ENCODE measurements at places on chromosomes 5 and 9.

DNA sequence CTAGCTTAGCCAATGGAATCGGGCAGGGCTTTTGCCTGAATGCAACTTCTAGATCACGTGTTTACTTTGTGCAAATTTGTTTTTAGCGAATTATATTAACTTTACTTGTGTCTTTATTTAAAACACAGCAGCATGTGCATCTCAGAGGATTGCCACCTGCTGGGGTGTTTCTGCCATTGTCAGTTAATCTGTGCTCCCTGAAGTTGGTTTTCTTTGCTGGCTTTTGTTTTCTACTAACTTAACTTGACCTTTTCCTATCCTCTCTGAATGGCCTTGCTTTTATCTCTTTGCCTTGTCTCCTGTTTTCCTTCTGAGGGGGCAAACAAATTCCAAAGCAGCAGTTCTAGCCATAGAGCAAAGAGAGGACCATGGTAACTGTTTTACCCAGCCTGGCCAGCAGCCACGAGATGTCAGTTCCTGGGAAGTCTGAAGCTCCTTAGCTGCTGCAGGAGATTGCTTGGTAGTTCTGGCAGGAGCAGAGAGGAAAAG lies 67.6 kb downstream of the ARHGEF28 start:
- peak; percentile 18 for DNase-seq

GRCh38 chr9:136412962-136413361 lies 2.5 kb downstream of the PMPCA start:
- DNase-seq = no peak

- no peak for DNase-seq
Measured at GRCh38 chr5:32842813-32843530, 131.9 kb downstream of the NPR3 start.

DNA sequence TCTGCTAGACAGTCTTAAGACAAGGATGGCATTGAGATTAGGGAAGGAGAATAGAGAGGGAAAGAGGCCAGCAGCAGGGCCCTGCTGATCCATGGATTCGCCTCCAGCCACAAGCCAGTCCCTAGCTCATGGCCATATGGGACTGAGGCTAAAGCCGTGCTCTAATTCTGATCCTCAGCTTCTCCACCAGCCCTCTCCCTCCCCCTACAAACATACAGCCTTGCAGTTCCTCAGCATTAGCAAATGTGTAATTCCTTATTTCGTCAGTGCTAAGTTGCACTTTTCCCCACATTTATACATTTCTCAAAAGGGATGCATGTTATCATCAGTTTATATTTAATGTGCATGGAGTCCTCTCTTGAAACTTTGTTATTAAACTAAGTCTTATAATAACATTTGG lies 34.8 kb downstream of the ZNF462 start:
- no peak for DNase-seq

DNA sequence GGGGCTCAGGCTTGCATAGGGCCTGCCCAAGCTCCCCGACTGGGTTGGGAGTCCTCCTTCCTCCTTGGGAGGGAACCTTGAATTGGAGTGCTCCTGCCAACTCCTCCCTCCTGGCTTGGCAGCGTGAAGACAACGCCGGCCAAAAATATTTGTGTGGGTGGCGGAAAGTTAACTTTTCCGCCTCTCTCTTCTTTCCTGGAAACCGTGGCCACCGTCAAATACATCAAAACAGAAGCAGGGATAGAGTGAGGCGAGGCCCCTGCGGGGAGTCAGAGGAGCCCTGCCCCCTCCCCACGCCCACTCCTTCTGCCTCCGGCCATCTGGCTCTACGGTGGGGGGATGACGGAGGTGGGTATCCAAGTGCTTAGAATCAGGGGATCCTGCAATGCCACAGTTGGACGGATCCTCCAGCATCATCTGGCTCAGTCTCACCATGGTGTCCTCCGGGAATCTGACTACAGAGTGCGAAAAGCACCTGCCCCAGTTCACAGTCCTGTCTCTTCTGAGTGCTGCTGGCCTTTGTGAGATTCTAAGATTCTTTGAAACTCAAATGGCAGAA lies 25.2 kb upstream of the SYNPO start:
- DNase-seq = peak; percentile 83

DNA sequence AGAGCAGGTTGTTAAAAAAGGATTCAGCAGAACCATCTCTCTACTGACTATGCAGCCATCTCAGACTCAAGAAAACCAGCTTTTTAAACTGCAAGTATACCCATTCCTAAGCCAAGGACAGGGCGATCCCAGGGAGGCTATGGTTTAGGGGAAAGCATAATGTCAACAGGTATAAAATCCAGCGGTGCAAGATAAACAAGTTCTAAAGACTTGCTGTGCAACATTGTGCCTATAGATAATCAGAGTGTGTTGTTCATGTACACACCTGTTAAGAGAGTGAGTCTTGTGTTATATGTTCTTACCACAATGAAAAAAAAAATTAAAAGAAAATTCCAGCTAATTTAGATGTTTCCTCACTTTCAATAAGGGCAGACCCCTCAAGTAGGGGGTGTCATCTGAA lies 63.6 kb upstream of the DIRAS2 start:
- DNase-seq = no peak

- no peak for DNase-seq
Measured at GRCh38 chr5:139711067-139711905, 63.1 kb downstream of the CXXC5 start.

- DNase-seq = no peak
Measured at GRCh38 chr5:17817990-17818389, 183.7 kb downstream of the TAF11L14 start.

GRCh38 chr9:120900824-120901223 lies 23.8 kb upstream of the PHF19 start:
- no peak for DNase-seq

- DNase-seq = peak; percentile 42
Measured at GRCh38 chr5:39650008-39650762, 225.4 kb upstream of the DAB2 start.

- DNase-seq = no peak
Measured at GRCh38 chr5:136560126-136560525, 194.8 kb upstream of the TRPC7 start.

GRCh38 chr5:159359408-159359807 lies 29.1 kb upstream of the IL12B start:
- DNase-seq = no peak

DNA sequence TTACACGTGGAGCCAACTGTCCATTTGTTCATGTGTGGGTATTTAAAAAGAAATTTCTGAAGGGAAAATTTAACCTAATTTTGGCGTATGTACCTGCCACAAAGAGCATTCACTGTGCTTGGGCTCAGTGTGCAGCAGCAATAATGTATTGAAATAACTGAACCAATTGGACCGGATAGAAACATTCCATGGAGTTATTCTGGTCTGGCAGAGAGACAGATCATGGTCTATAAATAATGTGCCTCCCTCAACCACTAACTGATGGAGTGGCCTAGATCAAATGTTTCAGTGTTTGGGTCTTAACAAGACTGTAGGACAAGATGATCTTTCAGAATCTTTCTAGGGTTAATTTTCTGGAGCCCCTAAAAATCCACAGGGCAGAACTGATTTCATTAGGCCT lies 469.7 kb downstream of the PRELID2 start:
- DNase-seq = peak; percentile 27

GRCh38 chr9:123616707-123617106 lies 260.7 kb downstream of the CRB2 start:
- DNase-seq = no peak

DNA sequence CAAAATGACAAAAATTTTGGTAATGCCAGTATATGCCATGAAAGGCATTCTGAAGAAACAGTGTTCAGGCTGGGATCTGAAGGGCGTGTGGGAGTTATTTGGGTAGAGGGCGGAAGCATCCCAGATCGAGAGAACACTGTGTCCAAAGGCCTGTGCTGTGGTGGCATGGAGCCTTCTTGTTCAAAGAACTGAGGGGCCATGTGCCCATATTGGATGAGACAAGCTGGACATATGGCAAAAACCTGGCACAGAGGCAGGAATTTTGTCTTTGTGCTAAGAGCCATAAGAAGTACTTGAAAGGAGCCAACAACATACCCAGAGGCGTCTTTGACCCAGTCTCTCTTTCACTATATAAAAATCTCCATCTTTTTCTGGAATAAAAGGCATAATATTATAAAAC lies 128.0 kb downstream of the SYK start:
- no peak for DNase-seq

GRCh38 chr5:81234801-81235200 lies 1.7 kb downstream of the CKMT2 start:
- DNase-seq = no peak

GRCh38 chr9:38689678-38690077 lies 30.3 kb downstream of the FAM240B start:
- peak; percentile 21 for DNase-seq

- no peak for DNase-seq
Measured at GRCh38 chr5:151886546-151887275, 37.9 kb downstream of the GLRA1 start.

DNA sequence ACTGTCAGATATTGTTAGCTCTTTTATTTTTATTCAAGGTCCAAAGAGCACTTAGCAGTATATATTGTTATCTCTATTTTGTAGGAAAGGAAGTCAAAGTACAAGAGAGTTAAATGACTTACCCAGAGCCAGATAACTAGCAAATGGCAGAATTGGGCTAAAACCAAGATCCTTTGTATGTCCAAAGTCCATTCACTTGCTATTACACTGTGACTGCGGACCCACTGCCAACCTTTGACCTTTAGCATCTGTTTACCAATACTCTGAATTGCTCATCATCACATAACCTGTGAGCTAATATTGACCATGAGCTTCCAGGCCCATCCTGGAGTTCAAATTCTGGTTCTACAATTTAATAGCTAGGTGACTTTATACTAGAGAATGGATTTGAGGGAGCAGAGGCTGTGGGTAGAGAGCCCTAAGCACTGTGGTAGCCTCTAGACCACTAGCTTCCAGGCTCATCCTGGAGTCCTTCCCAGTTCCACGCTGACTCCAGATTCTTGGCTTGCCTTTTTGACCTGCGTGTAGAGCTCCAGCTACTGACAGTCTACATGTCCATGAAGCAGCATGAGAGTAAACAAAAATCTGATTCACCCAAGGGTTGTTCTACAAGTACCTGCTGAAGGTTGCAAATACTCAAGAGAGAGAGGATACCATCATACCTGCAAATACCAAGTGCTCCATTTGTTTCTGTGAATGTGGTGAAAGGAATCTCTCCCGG lies 424.0 kb downstream of the SH3GL2 start:
- no peak for DNase-seq

DNA sequence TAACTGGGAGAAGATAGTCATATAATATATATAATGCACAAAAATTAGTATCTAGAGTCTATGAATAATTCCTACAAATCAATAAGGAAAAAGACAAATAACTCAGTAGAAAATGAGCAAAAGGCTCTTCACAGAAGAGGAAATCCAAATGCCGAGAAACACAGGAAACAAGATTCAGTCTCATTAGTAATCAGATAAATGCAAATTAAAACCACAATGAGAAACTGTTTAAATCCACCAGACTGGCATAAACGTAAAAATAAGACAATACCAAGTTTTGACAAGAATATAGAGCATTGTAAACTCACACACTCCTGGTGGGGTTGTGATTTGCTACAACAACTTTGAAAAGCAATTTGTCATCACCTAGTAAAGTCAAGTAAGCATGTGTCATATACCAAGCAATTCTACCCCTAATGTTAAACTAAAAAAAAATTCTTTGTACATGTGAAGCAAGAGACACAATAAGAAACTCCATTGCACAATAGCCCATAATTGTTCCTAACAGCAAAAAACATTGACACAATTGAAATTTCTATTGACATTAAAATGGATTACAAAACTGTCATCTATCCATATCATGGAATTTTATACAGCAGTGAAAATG lies 21.0 kb upstream of the UBLCP1 start:
- DNase-seq = no peak

DNA sequence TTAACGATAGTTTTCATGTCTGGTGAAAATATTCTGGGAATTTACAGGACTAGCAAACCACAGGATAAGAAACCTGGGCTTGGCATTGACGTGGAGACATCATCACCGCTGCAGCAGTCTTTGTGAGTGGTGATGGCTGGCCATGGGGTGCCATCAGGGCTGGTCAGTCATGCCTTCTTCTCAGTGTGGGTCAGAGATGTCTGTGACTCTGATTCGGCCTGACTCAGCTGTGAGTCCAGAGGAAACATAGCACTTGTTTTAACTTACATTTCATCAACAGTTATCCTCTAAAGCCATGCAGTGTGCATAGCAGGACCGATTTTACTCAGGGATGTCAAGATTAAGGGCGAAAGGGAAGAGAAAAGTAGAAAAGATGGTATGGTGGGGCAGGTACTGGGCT lies 33.2 kb upstream of the CYFIP2 start:
- DNase-seq = no peak

DNA sequence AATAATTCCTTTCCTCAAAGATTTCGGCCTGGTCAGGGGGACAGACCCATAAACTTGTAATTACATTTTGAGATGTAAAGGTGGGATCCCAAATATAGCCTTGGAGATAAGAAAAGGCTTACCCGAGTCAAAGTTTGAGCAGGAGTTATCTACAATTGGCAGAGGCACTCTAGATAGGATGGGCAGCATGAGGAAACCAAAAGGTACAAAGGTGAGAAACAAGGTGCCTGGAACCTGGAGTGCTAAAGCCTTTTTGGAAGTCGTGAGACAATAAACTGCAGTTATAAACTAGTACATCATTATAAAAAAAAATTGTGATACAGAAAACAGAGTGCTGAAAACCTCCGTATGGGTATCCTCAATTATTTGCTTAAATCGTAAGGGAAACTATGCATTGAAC lies 212.4 kb downstream of the EFNA5 start:
- DNase-seq = no peak

DNA sequence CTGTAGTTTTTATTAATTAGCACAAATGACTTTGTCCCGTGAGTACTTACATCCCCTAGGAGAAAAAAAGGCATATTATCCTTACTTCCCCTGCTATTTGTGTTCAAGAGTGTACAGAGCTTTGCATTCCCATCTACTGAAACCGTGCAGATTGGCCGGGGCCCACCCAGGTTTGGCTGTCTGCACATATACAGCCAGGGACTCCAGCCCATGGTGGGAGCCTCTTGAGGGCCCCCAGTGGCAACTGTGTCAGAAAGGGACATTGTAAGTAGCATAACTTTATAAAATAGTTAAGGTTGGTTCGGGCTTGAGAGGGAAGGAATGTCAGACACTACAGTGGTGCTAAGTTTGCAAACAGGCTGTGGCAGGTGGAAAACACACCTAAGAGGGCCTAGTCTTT lies 24.7 kb downstream of the PHF2 start:
- no peak for DNase-seq

DNA sequence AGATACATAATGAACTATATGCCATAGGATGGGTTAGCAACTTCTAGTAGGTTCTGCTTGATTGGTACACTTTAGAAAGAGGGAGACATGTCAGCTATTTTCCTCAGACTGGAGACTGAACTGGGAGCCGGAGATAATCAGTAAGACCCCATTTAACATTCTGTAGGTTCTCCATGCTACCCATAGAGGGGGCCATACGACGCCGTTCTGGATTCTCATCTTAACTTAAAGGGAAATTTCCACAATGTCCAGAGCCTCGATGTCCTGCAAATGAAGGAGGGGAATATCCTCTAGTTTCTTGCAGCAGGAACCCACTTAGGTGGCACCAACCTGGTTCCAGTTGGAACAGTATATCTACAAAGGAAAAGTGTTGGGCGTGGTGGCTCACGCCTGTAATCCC lies 22.3 kb upstream of the NPM1 start:
- DNase-seq = no peak

GRCh38 chr5:14781106-14781505 lies 90.5 kb downstream of the ANKH start:
- DNase-seq = peak; percentile 70

- DNase-seq = peak; percentile 70
Measured at GRCh38 chr5:72633649-72634048, 126.4 kb upstream of the ZNF366 start.

All from astrocyte (in vitro differentiated cells and primary cell).